ENCODE measurements at places on chromosomes 11 and 22.

DNA sequence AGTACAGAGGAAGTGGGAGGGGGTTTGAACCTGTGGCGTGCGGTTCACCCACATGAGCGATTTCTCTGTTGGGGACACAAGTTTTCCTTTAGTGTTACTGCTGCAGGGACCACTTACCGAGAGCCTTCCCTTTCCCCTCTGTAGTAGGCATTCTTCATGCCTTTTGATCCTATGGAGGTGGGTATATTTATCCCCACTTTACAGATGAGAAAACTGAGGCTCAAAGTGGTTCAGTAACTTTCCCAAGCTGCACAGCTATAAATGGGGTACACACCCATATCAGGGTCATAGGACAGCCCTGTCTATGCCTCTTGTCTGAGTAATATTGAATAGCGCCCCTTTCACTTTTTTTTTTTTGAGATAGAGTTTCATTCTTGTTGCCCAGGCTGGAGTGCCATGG, 3.3 kb upstream of the PHF21B start:
- DNase-seq: no peak

- DNase-seq: no peak
Observed at GRCh38 chr11:108226036-108226435, 3.2 kb downstream of the ATM start.

- no peak for DNase-seq
Observed at GRCh38 chr11:119726585-119727522, 2.1 kb downstream of the NECTIN1 start.

- DNase-seq: no peak
Observed at GRCh38 chr11:34613552-34614056, 7.3 kb upstream of the EHF start.

DNA sequence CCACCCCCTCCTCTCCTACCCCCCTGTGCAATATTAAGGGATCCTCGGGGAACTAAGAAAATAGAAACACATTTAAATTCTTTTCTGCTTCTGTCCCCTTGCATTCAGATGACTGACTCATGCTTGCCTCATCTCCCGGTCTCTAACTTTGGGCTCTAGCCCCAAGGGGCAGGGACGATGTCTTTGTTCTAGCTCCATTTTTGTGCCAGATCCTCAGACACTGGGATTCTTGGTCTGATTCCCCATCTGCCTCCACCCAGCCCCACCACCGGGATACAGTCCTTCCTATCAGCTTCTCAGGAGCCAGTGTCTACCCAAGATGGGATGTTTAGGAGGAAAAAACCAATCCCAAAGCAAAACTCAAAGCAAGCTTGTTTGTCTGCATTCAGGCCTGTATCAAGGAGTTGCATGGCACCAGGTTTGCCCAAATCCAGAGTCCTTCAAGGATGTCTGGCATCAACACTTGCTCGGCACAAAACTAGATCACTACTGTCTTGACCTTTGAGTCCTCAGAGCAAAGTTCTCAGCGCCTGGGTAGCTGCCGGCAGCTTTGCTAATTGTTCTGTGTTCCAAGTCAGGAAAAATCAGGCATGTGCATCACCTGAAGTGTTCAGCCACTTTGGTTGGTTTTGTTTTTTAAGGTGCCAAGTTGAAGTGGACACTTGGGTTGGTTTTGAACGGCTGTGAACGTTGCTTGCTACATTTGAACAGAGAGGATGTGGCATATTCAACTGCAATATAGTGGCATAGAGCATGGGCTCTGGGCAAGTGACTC, 212.8 kb downstream of the DSCAML1 start:
- DNase-seq: no peak

DNA sequence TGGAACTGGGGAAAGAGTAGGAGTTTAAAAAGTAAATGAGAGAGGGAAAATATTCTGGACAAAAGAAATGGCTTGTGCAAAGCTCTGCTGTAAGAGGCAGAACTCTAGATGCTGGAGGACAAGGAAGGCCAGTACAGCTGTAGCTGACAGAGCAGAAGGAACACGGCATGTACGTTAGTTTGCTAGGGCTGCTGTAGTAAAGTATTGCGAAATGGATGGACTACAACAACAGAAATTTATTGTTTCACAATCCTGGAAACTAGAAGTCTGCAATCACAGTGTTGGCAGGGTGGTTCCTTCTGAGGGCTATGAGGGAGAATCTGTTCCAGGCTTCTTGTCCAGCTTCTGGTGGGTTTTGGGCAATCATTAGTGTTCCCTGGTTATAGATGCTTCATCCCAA, 454.4 kb downstream of the NTM start:
- DNase-seq: no peak
